ENCODE measurements at places on chromosomes 1 and 21. TPM values are rescaled to one million over a fixed set of nuclear protein-coding genes. Genes with fewer than 3 reads are reported as not detected.
A peak's percentile ranks its signal among the peaks of the same experiment; 100 is the strongest.

DDR2 gene
- 2.7 TPM for polyA plus RNA-seq

GPX7 gene
- 4.1 TPM for polyA plus RNA-seq

MNDA gene
- polyA plus RNA-seq = 0.89 TPM

NUDT4B gene
- polyA plus RNA-seq = not detected

SNX7 gene
- polyA plus RNA-seq = 47.6 TPM

ARMH1 gene
- polyA plus RNA-seq = 4.2 TPM

ETV3L gene
- not detected for polyA plus RNA-seq

TMEM82 gene
- 27.0 TPM for polyA plus RNA-seq

CAMK2N1 gene
- polyA plus RNA-seq = 260 TPM

GRCh38 chr1:160641323-160642280, 5.2 kb downstream of the SLAMF1 start:
- H3K4me1 ChIP-seq = no peaks in the 10 kb centered on the region
- no peaks in the 10 kb centered on the region for H3K27me3 ChIP-seq
- no peaks in the 10 kb centered on the region for H3K36me3 ChIP-seq
- no peak for DNase-seq
- no peak overlapping the region for H3K4me3 ChIP-seq
- H3K27ac ChIP-seq = peak overlapping the region; percentile 25

GRCh38 chr1:205587581-205587980, 44.2 kb downstream of the ELK4 start:
- no peak for DNase-seq
- no peaks in the 10 kb centered on the region for H3K27me3 ChIP-seq
- H3K4me1 ChIP-seq = peaks cover 5% of the 10 kb centered on the region
- H3K4me3 ChIP-seq = no peak overlapping the region
- H3K27ac ChIP-seq = no peak overlapping the region

DNA sequence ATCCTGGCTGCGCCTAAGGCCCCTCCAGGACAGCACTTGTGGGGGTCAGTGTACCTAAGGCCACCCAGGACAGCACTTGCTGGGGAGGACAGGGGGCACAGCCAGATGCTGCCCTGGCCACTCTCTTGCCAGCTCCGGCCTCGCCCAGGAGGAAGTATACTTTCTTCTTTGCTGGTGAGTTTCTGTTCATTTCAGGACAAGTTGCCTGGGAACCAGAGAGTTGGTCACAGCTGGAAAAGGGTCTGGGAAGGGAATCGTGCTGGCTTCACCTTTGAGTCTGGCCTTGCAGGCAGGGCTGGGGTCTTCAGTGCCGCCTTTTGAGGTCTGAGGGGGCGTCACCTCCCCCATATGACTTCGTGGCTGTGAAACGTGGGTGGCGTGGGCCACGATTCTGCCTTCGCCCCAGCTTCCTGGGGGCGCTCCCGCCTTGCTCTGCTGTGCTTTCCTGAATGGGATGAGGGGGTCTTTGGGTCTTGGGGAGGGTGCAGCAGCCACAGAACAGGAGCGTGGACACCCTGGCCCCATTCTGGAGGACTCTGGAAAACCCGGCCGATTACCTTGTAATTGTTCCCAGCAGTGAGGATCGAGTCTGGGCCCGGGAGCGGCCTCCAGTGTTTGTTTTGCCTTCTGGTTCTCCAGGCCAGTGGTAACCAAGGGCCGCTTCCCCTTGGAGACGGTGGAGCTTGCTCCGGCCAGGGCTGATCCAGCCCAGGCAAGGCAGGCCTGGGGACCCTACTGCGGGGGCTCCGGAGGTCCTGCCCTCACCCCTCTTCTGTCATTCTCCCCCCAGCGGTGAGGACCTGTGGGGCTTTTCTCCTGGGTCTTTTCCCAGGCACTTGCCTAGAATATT, 45.9 kb downstream of the SPSB1 start:
- no peak overlapping the region for H3K4me3 ChIP-seq
- DNase-seq = peak; percentile 55
- H3K27me3 ChIP-seq = no peaks in the 10 kb centered on the region
- peaks cover 57% of the 10 kb centered on the region for H3K36me3 ChIP-seq
- H3K27ac ChIP-seq = peak overlapping the region; percentile 63

DNA sequence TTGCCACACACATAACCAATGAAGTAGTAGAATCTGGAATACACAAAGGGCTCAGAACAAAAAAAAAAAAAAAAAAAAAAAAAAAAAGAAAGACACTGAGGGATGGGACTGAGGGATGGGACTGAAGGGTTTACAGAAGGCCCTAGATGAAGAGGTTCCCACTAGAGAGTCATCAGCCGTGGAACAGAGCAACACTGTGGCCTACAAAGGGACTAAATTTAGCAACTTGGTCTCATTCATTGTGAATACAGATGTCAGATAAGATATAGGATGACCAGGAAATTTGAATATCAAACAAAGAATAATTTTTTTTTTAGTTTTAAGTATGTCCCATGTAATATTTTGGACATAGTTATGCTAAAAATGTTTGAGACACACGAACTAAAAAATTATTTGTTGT, 62.1 kb downstream of the GLUL start:
- no peaks in the 10 kb centered on the region for H3K27me3 ChIP-seq
- DNase-seq = no peak

- H3K4me3 ChIP-seq = no peak overlapping the region
- no peaks in the 10 kb centered on the region for H3K27me3 ChIP-seq
These were observed 289.7 kb downstream of the TM2D1 start for GRCh38 chr1:61435226-61435625.

DNA sequence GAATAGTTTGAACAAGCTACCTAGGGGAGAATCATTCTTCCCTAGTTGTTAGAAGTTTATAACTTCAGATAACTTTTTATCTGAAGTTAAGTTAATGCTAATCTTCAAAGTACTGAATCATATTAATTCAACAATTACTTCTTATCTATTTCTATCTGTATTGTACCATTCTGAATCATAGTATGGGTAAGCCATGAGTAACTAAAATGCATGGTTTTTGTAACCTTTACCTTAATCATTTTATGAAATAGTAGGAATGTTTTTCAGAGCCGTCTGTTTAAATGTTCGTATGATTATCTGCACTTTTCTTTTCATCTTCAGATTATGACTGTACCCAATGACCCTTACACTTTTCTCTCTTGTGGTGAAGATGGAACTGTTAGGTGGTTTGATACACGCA, 50.3 kb upstream of the MPC2 start:
- no peaks in the 10 kb centered on the region for H3K27me3 ChIP-seq
- DNase-seq = no peak
- H3K4me3 ChIP-seq = no peak overlapping the region
- no peaks in the 10 kb centered on the region for H3K4me1 ChIP-seq

- no peak overlapping the region for H3K27ac ChIP-seq
- H3K4me1 ChIP-seq = no peaks in the 10 kb centered on the region
- H3K27me3 ChIP-seq = no peaks in the 10 kb centered on the region
- no peak overlapping the region for H3K4me3 ChIP-seq
These were observed 241.5 kb downstream of the BARHL2 start for GRCh38 chr1:90475631-90476030.

DNA sequence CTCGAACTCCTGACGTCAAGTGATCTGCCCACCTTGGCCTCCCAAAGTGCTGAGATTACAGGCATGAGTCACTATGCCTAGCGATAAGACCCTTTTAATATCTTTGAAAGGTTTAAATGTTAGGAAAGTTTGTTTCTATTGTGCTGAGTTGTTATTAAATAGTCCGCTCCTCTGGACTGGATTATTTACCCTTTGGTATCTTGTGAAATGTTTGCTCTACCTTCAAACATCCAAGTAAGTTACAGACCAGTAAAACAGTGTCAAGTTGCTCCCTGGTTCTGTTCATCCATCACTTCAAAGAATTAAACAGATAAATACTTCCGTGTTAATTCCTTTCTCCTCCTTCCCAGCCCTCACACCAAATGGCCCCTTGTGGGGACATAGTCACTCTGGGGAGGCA, 44.8 kb downstream of the CASQ2 start:
- H3K36me3 ChIP-seq = no peaks in the 10 kb centered on the region
- H3K4me3 ChIP-seq = no peak overlapping the region
- no peaks in the 10 kb centered on the region for H3K27me3 ChIP-seq
- no peaks in the 10 kb centered on the region for H3K4me1 ChIP-seq

- no peak overlapping the region for H3K4me3 ChIP-seq
- H3K27ac ChIP-seq = no peak overlapping the region
- no peaks in the 10 kb centered on the region for H3K36me3 ChIP-seq
- peaks cover 3% of the 10 kb centered on the region for H3K4me1 ChIP-seq
These were observed 6.1 kb upstream of the EVA1C start for GRCh38 chr21:32406405-32406804.

DNA sequence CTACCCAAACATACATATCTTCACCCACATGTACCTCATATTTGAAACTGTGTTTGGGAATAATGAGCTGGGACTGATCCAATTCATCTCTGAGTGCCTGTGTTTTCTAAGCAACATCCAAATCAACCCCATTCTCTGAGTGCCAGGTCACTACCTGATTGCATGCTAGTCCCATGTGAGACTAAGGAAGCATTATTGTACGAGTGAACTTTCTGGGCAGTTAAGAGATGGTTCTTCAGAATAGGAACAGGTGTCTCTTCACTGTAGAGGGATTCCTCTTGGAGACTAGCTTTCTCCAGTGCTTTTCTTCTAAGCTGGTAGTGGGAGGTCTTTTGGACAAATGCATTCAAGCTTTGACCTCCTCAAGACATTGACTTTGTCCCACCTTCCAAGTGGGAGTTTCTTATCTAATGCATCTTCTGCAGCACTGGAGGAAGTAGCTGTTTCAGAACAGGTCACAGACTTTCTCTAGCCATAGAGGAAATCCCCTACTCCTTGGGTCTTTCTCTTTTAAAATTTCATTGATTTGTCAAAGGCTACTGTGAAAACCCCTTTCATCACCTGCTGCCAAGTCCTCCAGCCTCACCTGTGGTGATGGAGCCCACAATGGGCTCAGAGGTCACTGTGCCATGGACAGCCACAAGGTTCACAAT, 172.0 kb upstream of the KIAA0040 start:
- no peak for DNase-seq
- peaks cover 3% of the 10 kb centered on the region for H3K27me3 ChIP-seq
- no peaks in the 10 kb centered on the region for H3K36me3 ChIP-seq
- no peak overlapping the region for H3K4me3 ChIP-seq
- no peaks in the 10 kb centered on the region for H3K4me1 ChIP-seq
- no peak overlapping the region for H3K27ac ChIP-seq

DNA sequence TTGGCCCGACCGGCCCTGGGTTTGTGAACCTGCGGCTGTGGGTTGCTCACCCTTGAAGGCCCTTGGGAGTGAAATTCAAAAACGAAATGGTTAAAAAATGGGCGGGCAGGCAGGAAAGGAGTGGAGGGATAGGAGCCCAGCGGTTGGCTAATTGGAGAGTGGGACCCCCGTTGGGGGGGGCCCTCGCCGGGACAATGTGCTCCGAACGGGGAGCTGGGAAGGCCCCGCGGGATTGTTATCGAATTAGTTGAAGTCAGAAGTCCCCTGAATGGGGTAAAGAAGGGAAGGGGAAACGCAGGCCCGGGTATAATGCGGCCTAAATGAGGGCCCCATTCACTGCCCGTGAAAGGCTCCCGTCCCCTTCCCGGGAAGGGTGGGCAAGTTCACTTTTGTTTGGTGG, 135.7 kb downstream of the PRDM16 start:
- H3K36me3 ChIP-seq = peaks cover 41% of the 10 kb centered on the region
- H3K4me1 ChIP-seq = no peaks in the 10 kb centered on the region
- no peak overlapping the region for H3K4me3 ChIP-seq
- H3K27me3 ChIP-seq = no peaks in the 10 kb centered on the region

DNA sequence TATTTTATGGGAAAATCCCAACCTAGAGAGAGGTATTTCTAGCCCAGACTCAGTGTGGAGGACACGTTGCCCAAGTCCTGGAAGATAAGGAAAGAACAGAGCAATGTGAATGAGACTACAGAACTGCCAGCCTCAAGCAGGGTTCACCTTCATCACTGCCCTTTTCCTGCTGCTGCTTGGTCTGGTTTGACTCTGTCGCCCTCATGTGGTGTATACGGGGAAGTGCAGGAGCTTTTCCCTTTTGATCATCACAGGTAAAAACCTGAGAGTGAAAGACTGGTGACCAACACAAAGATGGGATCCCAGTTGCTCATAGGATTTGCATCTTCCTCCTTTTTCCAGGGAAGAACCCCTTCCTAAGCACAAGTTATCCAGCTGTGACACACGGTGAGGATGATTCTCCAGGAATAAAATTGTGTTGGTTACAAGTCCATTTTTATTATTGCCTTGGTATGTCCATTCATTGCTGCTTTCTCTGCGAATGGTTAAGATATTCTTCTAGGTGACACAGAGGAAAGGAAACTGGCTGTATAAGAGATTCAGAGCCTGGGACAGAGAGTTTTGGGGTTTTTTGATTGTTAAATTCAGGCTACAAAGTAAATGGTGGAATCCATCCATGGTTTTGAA, 89.5 kb upstream of the CD53 start:
- no peak overlapping the region for H3K4me3 ChIP-seq
- H3K36me3 ChIP-seq = no peaks in the 10 kb centered on the region
- no peaks in the 10 kb centered on the region for H3K27me3 ChIP-seq
- no peak overlapping the region for H3K27ac ChIP-seq
- peak; percentile 53 for DNase-seq

Measured in small intestine (tissue), 16 donors.